ENCODE measurements at places on chromosomes 5 and 9.

DNA sequence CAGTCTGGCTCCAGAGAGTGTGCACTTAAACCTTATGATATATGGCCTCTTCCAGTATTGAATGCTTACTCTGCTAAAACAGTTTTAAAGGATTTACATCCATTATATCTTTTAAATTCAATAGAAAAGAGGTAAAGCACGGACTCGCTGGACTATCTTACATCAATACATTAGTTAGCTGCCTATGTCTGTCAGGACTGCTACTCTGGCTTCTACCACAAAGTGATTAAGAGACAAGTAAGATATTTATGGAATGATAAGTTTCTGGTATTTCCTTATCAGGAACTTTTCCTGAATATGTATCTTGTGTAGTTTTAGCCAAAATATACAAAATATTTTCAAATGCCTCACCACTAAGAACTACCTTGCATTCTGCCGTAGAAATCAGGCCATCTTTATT, 295.1 kb downstream of the ISL1 start:
- no peak for DNase-seq

DNA sequence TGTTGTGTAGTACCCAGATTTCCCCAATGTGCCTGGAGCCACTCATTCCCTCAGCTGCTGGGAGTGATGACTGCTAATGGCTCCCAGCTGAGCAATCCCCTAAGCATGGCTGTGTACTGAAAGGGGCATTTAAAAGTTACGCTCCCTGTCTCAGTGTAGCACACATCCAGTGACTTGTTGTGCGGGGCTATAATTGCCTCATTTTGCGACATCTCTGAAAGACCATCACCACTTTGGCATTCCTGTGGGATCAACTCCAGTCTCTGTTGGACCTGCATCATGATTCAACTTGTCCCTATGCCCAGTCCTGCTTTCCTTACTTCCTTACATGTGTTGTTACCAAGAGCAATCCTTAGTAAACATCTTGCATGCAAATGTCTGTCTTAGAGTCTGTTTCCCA, 201.2 kb upstream of the MPDZ start:
- no peak for DNase-seq

- DNase-seq = no peak
These were observed 28.2 kb downstream of the C9orf152 start for GRCh38 chr9:110179734-110180133.

DNA sequence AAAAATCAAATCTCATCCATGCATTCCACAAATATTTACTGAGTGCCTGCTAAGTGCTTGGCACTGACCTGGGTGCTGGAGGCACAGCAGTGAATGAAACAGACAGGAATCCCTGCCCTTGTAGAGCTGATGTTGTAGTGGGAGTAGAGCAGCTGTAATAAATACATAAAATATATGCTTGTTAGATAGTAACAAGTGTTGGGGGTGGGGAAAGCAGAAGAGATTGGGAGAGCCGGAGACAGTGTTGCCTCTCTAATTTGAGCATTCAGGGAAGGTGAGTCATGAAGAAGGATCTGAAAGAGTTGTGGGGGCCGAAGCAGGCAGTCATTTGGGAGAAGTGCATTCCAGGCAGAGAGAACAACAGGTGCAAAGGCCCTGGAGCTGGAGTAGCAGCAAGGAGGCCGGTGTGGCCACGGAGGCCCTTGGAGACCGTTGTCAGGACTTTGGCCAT, 97.9 kb downstream of the ZNF618 start:
- DNase-seq = no peak

Measured in CD14-positive monocyte (primary cell).